ENCODE measurements at places on chromosomes 1 and 21.

DNA sequence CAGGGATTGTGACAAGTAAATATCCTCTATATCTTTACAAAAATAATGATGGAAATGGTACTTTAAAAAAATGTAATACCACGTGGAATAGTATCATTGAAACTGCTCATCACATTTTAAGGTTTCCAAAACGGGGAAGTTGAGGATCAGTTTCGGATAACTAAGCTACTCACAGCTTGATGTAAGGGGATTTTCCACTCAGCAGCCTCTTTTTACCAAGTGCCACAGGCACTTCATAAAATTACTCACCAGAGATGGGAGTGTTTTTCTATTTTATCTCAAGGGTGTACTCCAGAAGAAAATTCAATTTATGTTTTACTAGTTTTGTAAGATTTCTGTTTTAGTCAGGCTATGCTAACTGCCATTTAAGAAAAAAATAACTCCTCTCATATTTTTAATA, 91.7 kb downstream of the TPR start:
- DNase-seq = no peak

DNA sequence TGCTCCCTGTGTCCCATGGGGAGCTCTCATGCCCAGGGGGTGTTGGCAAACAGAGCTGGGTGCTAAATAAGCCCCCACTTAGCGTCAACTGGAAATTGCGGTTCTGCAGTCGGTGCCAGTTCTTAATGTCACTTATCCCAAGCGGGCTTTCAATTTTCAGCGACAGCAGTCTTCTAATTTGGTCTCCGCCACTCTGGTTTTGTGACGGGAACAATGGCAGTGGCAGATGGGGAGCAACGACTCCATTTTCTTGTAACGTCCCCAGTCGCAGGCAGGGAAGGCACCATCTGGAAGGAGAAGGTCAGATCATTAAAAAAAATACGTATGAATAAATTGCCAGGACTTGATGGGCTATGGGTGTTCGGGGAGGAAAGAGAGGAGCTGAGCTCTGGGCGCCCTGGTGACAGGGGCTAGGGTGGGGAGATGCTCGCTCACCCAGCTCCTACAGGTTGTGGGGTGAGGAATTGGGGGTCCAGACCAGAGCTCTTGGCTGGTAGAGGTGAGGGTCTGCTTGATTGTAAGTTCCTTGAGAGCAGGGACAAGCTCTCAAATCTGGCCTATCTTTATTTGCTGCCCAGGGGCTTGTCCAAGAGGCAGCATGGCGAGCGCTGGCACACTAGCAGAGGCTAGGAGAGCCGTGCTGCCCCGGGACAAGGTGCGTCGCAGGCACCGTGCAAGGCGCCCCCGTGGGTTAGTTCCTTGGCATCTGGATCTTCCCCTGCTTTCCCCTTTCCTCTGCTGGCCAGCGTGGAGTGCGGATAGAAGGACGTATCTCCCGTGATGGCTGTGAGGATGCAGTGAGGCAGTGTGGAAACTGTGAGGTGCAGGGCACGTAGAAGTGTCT, 105.8 kb downstream of the ARHGEF10L start:
- no peak for DNase-seq

DNA sequence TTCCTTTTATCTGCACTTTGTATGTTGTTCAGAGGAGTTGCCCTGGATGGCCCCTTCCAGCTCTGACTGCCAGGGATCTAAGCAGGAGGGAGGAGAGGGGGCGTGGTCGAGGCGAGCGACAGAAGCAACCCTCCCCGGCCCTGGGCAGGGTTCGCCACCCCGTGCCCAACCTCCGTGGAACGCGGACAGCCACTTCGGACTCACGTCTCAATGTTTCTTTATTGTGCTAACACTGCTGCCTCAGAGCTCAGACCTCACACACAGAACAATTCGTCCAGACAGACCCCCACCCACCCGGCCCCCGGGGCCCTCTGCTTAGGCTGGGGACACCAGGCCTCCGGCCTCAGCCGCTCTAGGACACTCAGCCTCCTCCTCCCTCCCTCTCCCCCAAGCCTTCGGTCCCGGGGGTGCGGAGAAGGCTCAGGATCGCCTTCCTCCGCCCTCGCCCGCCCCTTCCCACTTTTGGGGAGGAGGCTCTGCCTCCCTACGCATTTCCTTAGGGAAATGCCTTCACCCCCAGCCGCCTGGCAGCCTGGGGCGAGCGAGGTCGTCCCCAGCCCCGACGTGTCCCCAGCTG, 8.3 kb downstream of the VSIG8 start:
- peak; percentile 35 for DNase-seq

DNA sequence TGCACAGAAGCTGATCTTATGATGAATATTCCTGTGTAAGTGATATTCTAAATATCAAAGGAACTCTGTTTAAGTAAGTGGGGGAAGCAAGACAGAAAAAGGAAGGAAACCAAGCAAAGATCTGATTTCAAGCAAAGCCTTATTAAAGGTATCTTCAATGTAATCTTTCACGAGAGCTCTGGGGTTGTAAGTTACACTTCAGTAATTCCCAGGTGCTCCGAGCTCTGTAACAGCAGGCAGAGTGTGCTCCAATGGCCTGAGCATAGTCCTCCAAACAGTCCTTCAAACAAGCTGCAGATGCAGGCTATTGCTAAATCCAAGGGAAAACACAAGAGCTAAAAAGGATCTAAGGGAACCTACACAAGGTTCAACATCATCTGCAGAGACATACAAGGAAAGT, 949.7 kb upstream of the TMPRSS15 start:
- no peak for DNase-seq

GRCh38 chr1:240866724-240867123, 254.8 kb upstream of the GREM2 start:
- no peak for DNase-seq
